Activated CD4-positive, alpha-beta T cell treated with anti-CD3 and anti-CD28 coated beads, Interleukin-2, amount 50 U/mL, for 1 hour (primary cell): ENCODE measurements at places on chromosomes 12 and 14.

- DNase-seq = no peak
These were observed 172.8 kb upstream of the BCL2L14 start for GRCh38 chr12:11897923-11898322.

DNA sequence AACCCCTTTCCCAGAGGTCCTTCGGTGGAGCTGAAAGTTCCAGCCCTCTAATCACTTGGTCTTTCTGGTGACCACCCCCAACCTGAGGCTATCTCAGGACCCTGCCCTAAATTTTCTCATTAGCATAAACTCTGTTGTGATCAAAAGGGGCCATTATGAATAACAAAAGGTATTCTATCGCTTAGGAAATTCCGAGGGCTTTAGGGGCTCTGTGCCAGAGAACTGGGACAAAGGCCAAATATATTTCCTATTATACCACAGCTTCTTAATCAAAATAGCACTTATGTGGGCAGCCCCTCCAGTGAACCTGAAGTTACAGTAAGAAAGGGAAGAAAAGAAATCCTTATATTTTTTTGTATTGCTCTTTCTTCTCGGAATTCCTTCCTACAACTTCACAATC is 125.3 kb upstream of the NPAS3 start:
- no peak for DNase-seq

DNA sequence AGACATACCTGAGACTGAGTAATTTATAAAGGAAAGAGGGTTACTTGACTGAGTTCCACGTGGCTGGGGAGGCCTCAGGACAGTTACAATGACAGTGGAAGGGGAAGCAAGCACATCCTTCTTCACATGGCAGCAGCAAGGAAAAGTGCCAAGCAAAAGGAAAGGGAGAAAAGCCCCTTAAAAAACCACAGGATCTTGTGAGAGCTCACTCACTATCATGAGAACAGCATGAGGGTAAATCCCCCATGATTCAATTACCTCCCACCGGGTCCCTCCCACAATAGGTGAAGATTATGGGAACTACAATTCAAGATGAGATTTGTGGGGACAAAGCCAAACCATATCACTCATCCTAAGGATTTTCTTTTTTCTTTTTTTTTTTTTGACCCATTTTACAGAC is 177.8 kb upstream of the EEA1 start:
- DNase-seq = no peak

DNA sequence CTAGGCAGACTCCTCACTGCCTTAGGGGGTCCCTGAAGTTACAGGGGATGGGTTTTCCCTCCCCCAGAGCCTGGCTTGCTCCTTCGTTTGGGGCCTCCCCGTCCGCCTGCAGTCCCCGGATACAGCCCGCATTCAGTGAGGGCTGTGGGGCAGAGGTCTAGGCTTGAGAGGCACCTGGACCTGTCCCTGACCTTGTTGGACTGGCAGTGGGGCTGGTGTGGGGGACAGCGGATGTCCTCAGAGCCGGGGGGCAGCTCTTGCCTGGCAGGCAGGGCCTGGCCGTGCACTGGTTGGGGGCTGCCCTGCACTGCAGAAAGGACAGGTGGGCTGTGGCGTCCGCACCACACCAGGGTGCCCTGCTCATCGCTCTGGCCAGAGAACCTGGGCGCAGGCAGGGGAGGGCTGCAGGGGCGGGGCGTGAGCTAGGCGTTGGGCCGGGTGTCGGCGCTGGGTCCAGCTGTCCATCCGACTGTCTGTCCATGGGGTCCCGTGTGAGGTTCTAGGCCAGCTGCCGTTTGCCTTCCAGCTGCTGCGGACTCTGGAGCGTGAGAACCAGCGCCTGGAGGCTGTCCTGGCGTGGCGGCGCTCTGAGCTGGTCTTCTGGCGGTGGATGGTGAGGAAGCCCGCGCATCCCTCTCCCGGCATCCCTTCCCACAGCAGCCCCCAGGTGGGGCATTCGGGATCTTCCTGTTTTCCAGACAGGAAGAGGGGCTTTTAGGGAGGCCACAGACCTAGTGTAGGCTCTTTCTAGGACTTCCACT is 6.0 kb downstream of the TEDC1 start:
- peak; percentile 1 for DNase-seq

DNA sequence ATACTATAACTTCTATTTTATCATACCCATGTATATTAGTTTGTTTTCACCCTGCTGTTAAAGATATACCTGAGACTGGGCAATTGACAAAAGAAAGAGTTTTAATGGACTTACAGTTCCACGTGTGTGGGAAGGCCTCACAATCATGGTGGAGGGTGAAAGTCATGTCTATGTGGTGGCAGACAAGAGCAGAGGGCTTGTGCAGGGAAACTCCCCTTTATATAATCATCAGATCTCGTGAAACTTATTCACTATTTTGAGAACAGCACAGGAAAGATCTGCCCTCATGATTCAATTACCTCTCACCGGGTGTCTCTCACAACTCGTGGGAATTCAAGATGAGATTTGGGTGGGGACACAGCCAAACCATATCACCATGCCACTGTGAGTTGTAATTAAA is 135.8 kb downstream of the SYNE2 start:
- no peak for DNase-seq

- DNase-seq = no peak
These were observed 5.5 kb downstream of the OR10AD1 start for GRCh38 chr12:48197549-48197970.

- DNase-seq = no peak
These were observed 189.5 kb downstream of the KITLG start for GRCh38 chr12:88390811-88391210.

DNA sequence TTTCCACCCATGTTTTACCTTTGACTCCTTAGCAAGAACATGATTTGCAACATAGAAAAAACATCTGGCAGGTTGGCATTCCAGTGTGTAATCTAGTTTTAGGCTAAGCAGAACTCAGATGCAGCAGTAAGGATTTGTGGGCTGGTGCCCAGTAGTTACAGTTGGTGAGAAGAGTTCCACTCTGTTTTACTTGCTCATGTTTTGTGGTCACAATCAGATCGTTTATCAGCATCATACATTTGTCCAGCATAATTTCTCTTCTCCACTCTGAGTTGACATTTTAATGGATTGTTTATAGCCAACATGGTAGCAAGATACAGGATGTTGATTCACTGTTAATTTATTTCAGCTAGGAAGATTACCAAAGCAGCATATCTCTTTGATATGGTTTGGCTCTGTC is 120.0 kb downstream of the PDE6H start:
- DNase-seq = no peak

- DNase-seq = peak; percentile 65
These were observed 3.6 kb downstream of the SMIM41 start for GRCh38 chr12:52082988-52083637.

GRCh38 chr12:95258151-95258550 is 40.5 kb downstream of the VEZT start:
- no peak for DNase-seq
